ENCODE measurements at places on chromosomes 1 and 21. TPM values are rescaled to one million over a fixed set of nuclear protein-coding genes. Genes with fewer than 3 reads are reported as not detected.

Gene FNDC10
- 13.6 TPM for total RNA-seq

Gene CATSPERE
- 1.7 TPM for total RNA-seq

Gene TEDDM1
- total RNA-seq, result not detected

Gene TMEM51
- 6.3 TPM for total RNA-seq

Gene HPCAL4
- total RNA-seq, result 0.76 TPM

Gene CFAP74
- 7.7 TPM for total RNA-seq

Gene TMIGD3
- total RNA-seq, result 4.3 TPM

Gene CD1B
- total RNA-seq, result not detected

Gene RGS8
- total RNA-seq, result not detected

Gene AMY2B
- 21.1 TPM for total RNA-seq

Gene TMEM82
- not detected for total RNA-seq
